Bronchial epithelial cell (primary cell): ENCODE measurements at places on chromosomes 7 and 10.

GRCh38 chr7:41439515-41439879 lies 263.4 kb downstream of the INHBA start:
- no peak for DNase-seq

DNA sequence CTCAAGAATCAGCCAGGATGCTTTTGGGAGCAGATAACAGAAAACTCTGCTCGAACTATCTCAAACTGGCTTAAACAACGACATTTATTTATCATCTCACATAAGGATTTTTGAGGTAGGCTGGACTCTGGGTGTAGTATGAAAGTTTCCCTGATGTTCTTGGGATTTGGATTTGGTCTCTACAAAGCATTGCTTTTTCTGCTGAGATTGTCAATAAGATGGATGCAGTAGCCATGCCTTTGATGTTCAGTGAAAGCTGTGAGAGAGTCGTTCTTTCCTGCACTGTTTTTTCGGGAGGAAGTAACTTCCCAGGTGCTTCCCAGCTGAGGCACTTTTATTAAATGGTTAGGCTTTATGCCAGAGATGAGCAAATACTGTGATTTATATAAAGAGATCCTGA lies 181.1 kb downstream of the PRKG1 start:
- no peak for DNase-seq

DNA sequence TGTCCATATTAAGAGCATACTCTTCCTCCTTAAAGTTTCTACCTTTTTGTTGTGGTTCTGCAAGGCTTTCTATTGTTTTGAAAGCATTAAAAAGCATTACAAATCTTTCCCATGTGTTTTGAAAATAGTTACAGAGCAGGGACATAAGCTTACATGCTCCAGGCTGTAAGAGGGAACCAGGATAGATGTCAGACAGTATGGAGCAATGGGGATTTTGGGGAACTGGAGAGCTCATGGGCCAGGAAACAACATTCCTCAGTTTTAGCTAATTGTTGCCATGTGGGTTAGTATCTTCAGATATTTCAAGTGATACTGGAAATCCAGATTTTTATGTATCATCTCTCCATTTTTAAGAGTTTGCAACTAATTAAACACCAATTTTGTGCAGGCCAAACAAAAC lies 3.5 kb downstream of the MDFIC start:
- DNase-seq: no peak

DNA sequence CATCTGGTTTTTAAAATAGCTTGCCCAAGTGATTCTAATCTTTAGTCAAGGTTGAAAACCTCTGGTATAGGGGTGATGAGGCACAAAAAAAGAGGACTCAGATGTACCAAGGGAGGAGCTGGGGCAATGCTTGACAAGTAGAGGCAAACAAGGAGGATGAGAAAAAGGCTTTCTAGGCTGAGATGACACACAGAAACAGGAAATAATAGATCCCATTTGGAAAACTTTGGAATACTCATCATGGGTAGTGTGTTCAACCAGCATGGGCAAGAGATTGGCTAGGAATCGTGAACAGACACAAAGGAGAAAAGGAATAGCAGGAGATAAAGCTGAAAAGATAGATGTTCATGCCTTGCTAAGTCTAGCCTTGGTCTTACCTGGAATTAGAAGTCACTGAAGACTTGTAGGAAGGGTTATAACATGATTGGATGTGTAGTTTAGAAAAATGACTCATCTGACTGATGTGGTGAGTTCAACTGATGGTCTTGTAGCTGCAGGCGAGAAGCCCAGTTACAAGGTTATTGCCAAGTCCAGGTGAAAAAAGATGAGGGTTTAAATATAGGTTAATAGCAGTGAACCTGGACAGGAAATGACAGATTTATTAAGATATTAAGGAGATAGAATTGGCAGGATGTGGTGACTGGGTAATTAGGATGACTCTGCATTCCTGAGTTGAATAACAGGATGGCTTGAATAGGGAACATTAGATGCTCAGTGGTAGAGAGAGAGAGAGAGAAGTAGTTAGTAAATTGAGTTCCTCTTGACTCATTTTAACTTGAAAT lies 214.0 kb upstream of the LRGUK start:
- DNase-seq: peak; percentile 93

DNA sequence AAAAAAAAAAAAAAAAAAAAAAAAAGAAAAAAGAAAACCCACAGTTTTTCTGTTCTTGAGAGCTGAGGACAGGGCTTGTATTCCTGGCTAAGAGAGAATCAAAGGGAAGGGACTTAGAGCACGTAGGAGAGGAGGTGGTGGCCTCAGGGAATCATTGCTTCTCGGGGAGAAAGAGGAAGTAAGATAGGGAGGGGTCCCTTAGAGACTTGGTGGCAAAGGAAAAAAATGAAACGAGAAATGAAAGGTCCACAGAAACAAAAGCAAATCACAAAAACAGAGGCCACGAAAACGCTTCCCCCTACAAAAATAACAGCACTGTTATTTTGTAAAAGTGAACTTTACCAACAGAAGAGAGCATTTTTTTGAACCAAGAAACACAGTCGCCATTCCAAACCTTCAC lies 323.1 kb upstream of the GALNT17 start:
- no peak for DNase-seq

- peak; percentile 16 for DNase-seq
Measured at GRCh38 chr10:132306864-132307751, 642 bp downstream of the STK32C start.

DNA sequence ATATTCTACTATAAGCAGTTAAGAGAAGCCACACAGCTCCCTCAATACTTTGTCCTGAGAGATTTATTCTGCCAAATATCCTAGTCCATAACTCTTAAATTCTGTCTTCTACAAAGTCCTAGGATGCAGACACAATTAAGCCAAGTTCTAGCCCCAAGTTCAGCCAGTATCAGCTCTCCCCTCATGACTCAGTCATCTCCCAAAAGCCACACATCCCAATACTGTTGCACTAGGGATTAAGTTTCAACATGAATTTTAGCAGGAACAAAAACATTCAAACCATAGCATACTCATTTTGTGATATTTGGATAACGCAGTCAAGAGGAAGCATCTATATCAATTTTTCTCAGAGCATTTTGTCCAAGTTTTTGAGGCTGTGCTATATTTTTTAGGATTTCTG lies 277.4 kb downstream of the FZD1 start:
- DNase-seq: peak; percentile 28

GRCh38 chr10:12271210-12271540 lies 75.2 kb downstream of the CDC123 start:
- DNase-seq: no peak

DNA sequence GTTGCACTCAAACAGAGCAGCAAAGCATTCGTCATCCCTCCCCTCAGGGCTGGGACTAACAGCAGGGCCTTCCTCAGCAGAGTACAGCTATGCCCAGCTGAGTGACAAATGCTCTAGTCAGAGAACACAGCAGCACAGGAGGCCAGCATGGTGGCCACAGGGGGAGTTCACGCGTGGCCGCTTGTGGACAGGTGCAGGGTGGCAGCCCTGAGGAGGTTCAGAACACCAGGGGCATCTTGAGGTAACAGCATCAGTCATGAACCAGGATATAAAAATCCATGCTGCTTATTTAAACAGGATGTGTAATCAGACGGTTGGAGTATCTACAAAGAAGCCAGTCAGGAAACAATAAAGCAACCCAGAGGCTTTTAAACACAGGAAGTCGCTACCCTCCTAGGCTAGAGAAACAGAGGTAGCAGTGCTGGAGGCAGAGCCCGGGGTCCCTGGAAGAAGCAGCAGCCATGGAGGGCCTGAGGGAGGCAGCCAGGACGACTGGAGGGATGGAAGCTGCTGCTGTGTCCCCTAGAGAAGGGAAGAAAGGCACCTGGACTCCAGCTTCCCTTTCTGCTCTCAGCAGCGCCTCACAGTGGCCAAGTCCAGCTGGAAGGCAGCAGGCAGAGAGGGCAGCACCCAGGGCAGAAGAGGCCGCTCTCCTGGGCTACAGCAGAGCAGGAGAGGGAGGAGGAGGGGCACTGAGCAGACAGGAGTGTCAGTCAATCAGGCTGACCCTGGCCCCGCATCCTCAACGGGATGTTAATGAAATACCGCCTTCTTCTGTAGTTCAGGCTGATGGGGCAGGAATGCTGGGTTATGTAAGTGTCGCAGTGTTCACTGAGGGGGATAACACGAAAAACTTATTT lies 70.8 kb upstream of the UCN3 start:
- peak; percentile 86 for DNase-seq

DNA sequence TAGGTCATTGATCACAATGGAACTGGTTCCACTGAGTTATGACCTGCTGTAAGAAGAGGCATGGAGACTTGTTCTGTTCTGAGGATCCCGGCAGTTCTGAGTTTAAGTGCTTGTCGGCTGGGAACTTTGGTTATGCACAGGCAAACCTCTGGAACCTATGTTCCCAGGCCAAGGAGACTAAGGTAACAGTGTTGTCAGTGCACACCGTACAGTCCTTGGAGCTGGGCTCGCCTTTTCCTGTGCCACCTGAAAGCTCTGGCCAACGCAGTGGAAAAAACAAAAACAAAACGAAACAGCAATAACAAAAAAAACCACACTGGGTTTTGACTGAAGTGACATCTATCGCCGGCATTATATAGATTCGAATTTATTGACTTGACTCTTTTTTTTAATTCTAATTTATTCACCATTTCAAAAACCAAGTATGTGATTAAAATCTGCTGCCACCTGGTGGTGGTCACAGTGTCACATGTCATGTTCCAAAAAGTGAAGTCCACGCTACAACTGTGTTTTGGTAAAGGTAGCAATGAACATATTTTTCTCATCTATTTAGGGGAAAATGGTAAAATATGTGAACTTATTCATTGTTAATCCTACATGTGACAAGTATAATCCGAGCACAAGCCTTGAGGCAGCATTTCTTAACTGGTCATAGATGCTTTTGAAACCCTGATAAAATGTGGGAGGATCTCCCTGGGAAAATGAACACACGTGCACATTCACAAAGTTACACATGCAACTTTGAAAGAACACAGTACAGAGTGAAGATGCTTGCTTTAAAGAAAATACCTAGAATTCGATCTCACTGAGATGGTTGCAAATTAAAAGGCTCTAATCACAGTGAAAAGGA lies 113.8 kb upstream of the PPP2R2D start:
- peak; percentile 23 for DNase-seq

GRCh38 chr10:24541239-24541753 lies 182.4 kb downstream of the ARHGAP21 start:
- DNase-seq: peak; percentile 82

DNA sequence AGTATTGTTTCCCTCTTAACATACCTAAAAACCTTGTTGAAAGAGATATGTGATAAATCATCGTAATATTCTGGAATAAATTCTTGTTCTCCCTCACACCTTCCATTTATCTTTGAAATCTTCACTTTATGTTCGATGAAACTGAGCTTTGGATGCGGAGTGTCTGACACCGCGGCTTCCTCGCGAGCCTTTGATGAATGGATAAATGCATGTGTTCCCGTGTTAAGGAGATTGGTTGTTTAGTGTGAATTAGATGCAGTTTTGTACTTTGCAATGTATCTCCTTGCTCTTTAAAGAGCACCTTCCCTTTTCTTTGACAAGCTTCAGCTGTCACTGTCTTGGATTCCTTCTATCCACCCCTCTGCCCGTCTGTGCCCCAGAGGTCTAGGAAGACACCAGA lies 138.1 kb downstream of the DOCK1 start:
- DNase-seq: no peak

- DNase-seq: no peak
Measured at GRCh38 chr7:155590215-155591018, 44.1 kb upstream of the CNPY1 start.

DNA sequence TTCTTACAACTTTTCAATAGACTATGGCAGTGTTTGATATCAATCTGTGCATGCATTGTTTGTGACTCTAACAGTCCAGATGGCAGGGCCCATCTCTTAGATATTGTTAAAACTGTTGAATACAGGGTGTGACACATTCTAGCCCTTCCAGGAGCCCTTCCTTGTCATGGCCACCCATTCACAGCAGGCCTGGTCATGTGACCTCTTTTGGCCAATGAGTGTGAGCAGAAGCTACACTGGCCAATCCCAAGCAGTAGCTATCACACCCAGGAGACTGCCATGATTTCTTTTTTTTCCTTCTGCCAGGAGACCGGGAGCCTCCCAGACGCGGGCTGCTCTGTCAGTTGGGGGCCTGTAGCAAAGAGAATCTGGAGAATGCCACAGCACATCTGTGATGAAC lies 655.4 kb upstream of the MKI67 start:
- no peak for DNase-seq

GRCh38 chr7:7639847-7640220 lies 718 bp upstream of the UMAD1 start:
- DNase-seq: peak; percentile 52

- DNase-seq: no peak
Measured at GRCh38 chr7:105591522-105591921, 10.2 kb upstream of the EFCAB10 start.

- peak; percentile 15 for DNase-seq
Measured at GRCh38 chr7:76424413-76425111, at the start of gene ZP3. ZP3 (plus strand) TSS chr7:76424950; CDS start chr7:76424965, 15 bp downstream.

- no peak for DNase-seq
Measured at GRCh38 chr7:113141803-113142202, 23.4 kb upstream of the SMIM30 start.

GRCh38 chr7:25429731-25430130 lies 201.4 kb upstream of the NPVF start:
- DNase-seq: no peak

DNA sequence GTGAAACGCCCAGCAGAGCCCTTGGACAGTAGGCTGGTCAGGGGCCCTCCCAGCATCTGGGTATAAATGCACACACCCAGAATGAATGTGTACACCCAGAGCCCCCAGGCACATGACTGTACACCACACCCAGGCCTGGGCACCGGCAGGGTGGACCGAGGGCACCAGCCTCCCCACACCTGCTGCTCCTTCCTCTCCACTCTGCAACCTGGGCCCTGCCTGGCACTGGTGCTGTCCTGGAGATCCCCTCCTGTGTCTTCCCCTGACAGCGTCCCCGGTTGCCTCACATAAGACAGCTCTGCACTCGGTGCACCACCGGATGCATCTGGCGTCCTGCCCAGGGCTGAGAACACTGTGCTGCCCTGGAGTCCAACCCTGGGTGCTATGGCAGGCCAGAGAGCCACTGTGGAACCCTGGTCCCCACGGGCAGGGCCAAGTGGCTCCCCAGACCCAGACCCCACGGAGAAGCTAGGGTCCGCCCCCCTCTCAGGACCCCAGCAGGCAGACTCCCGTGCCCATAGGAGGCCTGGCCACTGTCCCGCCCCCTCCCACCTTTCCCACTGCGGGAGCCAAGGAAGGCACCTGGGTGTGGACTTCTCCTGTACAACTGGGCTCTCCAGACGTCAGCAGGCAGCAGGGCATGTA lies 6.6 kb downstream of the RASGEF1A start:
- no peak for DNase-seq

GRCh38 chr7:94022550-94022949 lies 18.4 kb upstream of the BET1 start:
- DNase-seq: peak; percentile 31
